ENCODE measurements at places on chromosomes 7 and 10.

DNA sequence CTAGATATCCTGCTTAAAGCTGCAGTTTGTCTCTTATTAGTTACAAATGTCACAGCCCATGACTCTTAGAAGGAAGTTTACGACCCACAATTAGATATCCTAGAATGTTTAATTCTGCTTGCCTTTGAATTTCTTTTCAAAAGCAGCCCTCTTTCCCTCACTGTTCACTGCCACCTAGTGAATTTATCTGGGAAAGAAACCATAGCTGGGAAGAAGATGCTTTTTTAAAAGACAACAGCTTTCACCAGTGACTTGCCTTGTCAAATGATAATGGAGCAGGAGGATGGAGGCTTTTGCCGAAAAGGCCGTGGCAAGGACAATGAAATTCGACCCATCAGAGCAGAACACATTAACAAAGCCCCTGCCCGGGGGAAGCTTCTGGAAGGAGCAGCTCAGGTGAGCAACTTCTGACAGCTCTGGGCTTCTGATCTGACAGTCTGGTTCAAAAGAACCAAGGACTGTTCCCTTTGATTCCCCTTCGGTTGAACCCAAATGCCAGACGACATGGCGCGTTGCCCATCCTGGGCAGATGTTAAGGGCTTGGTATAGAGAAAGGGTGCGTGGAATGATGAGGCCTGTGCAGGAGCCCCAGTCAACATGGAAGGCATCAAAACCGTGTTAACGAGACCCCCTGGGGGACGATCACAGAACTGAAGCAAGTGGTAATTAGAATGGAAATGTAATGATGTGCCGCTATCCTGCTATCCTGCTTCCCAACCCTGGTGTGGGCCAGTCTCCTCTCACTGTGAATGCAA lies 236.8 kb downstream of the FRMD4A start:
- DNase-seq: no peak

- DNase-seq: no peak
These were observed 360.4 kb downstream of the PARD3 start for GRCh38 chr10:34454590-34455261.

DNA sequence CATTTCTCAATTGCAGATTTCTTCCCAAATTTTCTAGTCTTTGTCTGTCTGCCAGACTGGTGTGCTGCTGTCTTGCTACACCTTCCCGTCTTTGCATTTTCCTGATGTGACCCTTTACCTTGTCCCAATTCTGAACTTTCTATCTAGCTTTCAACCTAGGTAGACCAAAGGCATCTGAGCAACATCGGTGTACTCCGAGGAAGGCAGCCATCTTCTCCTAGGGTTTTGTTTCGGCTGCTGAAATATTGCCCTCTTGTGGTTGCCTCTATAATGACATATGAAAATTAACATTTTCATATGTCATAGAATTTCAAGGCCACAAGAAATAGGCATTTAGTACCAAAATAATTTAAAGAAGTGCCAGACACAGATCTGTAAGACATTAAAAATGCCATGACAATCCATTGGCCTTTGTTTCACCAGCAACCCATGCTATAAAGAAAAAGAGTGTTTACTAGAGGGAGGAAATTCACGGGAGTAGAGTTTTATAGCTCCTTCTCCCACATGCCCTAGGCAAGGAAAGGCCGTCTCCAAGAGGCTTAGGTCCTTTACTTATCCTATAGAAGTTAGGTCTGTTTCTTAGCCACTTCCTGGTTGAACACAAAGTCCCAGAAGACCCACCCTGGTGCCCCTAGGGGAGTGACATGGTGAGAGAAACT lies 23.4 kb downstream of the OR9A2 start:
- DNase-seq: peak; percentile 18

DNA sequence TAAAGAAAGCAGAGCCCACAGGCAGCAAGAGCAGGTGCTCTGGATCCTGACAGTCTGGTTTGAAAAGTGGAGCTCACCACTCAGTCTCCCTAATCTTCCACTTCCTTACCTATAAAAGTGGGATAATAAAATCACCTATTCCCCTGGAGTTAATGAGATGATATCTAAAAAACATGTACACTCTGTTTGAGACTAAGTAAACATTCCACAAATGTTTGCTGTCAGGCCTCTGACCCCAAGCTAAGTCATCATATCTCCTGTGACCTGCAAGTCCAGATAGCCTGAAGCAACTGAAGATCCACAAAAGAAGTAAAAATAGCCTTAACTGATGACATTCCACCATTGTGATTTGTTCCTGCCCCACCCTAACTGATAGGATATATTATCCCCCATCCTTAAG lies 1324.5 kb downstream of the XPNPEP1 start:
- no peak for DNase-seq

DNA sequence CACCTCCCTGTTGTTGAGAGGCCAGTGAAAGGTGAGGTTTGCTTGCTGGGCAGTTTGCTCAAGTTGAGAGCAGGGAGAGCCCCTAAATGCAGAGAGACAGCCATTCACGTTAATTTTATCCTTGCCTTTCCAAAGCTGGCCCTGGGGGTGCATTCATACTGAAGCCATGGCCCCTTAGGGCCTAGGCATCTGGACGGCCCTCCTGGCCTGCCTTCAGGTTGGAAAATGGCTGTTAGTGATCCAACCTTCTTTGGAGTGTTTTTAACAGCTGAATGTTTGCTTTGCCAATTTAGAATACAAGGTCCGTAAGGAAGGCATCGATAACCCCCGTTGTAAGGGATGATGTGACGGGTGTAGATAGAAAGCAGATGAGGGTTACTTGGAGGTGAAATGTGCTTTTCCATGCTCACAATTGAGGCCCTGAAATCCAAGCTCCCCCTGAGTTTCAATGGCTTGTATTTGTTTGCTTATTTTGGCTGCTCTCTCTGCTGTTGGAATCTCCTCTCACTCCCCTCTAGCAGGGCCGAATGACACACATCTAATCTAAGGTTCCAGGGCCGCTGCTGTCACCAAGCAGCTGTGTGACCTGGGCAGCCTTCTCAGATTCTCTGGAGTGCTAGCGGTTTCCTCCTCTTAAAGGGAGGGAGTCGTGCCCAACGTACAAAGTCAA lies 171.6 kb upstream of the MKI67 start:
- DNase-seq: no peak

GRCh38 chr7:72336632-72337389 lies 75.3 kb downstream of the CALN1 start:
- DNase-seq: no peak

DNA sequence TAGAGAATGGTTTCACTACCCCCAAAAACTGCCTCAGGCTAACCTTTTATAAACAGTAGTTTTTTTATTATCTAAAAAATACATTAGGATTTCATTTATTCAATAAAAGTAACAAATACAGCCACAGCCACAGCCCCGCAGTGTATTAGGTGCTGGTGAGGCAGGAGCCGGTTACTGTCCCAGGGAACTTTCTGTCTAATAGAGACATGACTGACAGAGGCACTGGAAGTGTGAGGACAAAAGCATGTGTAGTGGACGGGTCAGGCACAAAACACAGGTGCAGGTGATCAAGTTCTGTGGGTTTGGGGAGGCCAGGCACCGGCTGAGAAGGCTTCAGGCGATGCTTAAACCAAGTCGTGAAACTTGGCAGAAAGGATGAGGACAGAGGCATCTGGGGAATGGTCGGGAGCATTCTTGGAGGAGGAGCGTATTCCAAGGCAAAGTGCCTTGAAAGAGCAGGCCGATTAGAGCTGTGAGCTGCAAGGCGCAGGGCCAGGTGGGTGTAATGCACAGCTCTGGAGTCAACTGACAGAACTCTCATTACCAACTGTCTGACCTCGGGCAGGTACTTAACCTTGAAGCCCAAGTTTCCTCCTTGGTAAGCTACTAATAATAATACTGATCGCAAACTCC lies 138.2 kb downstream of the USP6NL start:
- no peak for DNase-seq

DNA sequence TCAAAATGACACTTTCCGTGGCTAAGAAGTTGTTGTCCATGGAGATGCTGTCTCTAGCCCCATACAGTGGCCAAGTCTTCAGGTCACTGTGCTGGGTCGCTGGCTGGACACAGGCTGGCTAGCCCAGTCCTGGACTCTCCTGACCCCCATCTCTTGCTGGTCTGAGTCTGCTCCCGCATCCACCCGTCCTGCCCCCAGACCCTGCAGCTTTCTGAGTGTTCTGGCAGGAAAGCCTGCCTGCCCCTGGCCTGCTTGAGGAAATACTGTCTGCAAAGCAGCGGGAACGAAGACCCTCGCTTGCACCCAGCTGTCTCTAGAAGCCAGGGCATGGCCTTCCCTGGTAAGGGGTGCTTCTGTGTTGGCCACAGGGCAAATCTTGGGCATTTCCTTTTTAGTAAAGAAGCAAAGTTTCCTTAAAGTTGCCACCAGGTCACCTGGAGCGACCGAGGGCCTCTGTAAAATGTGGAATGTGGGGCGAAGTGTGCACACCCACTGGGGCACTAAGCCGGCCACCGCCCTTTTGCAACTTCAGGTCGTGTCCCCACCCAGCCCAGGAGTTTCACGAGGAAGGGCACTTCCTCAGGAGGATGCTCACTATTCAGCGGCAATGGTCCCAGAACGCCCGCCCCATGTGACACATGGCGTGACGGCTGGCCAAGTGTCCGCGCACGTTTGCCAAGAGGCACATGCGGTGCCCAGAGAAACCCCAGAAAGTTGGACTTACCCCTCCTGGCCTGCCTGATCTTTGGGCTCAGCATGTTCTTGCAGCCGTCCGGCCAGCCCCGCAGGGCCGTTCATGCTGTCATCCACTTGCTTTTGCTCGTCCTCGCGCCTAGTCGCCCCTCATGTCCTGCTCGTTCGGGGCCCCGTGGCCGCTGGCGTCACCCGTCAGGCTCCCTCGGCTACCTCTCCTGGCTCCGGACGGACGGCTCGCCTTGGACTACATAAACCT lies 558 bp downstream of the ARHGAP22 start:
- DNase-seq: no peak

DNA sequence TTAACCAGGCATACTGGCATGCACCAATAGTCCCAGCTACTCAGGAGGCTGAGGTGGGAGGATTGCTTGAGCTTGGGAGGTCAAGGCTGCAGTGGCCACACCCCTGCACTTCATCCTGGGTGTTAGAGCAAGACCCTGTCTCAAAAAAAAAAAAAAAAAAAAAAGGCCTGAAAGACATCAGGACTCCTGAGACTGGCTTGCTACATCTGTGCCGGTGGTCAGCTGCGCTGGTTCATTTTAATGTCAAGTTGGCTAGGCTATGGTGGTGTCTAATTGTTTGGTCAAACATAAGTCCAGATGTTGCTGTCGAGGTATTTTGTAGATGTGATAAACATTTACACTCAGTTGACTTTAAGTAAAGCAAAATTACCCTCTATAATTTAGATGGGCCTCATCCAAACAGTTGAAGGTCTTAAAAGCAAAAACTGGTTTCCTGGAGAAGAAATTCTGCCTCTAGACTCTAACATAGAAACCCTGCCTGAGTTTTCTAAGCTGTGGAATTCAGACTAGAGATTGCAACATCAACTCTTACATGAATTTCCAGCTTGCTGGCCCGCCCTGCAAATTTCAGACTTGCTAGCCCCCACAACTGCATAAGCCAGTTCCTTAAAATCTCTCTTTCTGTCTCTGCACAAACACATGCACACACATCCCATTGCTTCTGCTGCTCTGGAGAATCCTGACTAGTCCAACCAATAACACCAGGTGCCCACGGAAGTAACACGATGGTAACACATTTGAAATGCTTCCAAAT lies 18.2 kb downstream of the MYOF start:
- DNase-seq: no peak

DNA sequence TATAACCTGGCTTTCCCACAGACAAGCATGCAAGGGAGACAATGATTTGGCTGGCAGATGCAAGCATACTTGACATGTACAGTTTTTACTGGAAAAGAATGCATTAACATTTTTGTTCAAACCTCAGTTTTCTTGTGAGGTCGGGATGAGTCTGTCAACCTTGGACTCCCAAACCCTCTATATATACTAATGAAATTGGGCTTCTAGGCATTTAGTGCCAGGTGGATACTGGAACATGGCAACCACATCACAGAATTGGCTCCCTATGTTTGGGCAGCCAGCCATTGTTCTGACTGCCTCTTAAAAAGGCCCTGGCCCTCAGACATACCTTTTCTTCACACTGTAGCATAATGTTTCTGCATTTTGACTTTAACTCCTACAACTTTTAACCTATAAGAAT lies 39.1 kb downstream of the CDK6 start:
- no peak for DNase-seq

- DNase-seq: no peak
These were observed 531.6 kb upstream of the IGFBP3 start for GRCh38 chr7:46452561-46453135.

DNA sequence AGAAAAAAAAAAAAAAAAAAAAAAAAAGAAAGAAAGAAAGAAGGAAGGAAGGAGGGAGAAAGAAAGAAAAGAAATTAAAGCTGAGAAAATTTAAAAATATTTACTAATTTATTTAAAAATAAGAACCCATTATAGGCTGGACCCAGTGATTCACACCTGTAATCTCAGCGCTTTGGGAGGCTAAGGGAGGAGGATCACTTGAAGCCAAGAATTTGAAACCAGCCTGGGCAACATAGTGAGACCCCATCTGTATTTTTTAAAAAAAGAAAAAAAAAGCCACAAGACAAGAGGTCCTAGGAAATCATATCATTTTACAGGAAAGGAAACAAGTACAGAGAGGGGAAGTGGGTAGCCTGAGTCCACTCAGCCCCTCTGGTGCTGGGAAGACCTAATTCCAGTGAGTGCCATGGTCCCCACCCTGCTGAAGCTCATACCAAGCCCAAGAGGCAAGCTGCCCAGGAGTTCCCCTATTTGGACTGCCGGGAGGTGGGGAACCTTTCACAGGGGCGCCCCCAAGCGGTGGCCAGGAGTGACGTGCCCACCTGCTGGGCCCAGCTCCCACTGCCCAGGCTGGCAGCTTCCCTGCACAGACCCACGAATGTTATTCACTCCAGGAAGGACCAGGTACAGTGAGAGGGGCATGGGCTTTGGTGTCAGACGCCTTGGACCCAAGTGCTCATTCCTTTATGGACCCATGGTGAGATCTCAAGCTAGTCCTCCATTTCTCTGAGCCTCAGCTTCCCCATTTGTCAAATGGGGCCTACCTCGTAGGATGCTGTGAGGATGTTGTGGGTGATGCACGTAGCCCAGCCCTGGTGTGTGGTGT lies 133.6 kb downstream of the ZMIZ1 start:
- DNase-seq: peak; percentile 75

GRCh38 chr7:919924-920341 lies 34.5 kb downstream of the ADAP1 start:
- no peak for DNase-seq

GRCh38 chr10:91634898-91635297 lies 2.0 kb upstream of the PPP1R3C start:
- DNase-seq: no peak

- DNase-seq: no peak
These were observed 28.0 kb downstream of the ITPRIP start for GRCh38 chr10:104309980-104310978.

- no peak for DNase-seq
These were observed 19.2 kb upstream of the C10orf67 start for GRCh38 chr10:23363793-23364135.

- DNase-seq: no peak
These were observed 121.8 kb downstream of the SGMS1 start for GRCh38 chr10:50501924-50502452.

GRCh38 chr10:101450277-101451080 lies 96.5 kb downstream of the BTRC start:
- DNase-seq: no peak

GRCh38 chr7:24970676-24971075 lies 9.3 kb downstream of the OSBPL3 start:
- no peak for DNase-seq

All from BE2C (cell line).